Stimulated activated CD4-positive, alpha-beta T cell treated with anti-CD3 and anti-CD28 coated beads, Interleukin-2, amount 100 ng/mL, for 24 hours (primary cell): ENCODE measurements at places on chromosomes 6 and 20.

DNA sequence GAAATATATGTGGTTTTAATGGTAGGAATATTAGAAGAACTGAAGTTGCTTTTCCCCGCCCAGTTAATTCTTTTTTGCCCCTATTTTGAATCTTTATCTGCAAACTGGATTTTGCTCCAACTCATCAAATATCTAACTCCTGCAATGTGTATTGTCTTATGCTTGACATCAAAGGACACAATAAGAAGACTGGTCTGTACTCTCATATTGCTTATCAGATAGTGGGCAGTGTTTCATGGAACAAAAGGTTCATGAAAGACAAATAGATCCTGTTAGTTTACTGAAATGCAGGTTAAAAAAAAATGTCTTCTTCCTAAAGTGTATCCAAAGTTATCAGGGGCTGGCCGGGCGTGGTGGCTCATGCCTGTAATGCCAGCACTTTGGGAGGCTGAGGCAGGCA, 27.7 kb upstream of the GTF3C6 start:
- DNase-seq, result no peak

- no peak for DNase-seq
Measured at GRCh38 chr6:137728386-137729349, 138.4 kb upstream of the TNFAIP3 start.

GRCh38 chr6:152952866-152953509, 29.9 kb downstream of the FBXO5 start:
- DNase-seq, result no peak

DNA sequence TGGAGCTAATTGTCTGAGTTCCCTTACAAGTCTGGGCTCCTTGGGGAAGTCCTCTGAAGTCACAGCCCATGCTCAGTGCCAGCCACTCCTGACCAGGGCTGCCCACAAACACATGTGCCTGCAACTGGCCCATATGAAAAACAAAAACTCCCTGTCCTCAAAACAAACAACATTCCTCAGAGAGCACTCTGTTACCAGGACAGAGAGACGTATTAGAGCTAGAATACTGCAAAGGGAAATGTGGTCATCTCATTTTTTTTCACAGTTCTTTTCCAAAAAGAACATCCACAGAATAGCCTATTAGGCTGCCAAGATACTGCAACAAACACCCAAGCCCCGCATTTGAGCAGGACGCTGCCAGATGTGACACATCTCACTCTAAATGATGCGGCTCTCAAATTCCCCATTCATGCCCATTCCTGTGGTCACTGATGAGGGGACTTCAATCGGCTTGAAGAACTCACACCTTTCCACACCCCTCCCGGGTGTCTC, 71.1 kb downstream of the SLC22A23 start:
- DNase-seq, result no peak

- no peak for DNase-seq
Measured at GRCh38 chr6:100296810-100297544, 167.7 kb downstream of the SIM1 start.

DNA sequence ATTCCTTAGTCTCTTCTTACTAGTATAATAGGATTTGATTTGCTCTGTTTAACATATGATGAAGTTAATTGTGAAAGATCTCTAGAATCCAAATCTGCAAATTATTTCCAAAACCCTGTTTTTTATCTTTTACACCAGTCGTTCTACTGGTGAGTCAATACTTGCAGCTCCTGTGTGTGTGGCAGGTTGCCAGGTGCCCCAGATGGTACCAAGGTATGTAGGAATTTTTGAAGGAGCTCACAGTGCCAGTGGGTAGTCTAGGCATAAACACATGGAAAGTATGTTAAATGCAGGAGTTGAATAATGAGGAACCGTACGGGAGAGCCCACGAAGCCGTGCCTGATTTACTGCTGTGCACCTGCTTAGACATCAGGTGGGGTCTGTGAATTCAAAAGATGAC, 192.2 kb downstream of the FARS2 start:
- no peak for DNase-seq

DNA sequence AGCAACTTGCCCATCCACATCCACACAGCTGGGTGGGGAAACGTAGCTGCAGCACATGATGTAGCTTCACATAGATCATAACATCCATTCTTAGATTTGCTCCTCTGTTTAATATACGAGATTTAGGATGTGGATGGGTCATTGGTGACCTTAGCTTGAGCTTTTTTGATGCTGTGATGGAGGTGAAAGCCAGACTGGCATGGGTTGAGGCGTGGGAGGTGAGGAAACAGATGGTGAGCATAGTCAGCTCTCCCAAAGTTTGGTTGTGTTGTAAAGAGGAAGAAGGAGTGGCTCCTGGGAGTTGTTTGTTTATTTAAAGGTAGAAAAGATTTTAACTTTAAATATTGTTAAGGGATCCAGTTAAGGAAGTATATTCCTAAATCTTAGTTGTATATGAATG, 5.3 kb downstream of the ARFGEF2 start:
- no peak for DNase-seq

DNA sequence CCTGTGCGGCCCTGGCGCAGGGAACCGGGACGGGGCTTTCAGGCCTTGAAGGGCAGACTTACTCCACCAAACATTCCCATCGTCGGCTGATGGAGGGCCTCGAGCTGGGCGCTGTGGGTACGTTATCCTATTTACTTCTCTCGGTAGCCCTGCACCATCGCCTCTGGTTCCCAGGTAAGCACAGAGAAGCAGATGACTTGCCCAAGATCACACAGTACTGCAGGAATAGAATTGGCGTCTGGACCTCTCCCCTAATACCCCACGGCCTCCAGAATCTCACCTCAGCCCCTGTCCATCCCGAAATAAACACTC, 46.4 kb downstream of the PDYN start:
- DNase-seq, result no peak

DNA sequence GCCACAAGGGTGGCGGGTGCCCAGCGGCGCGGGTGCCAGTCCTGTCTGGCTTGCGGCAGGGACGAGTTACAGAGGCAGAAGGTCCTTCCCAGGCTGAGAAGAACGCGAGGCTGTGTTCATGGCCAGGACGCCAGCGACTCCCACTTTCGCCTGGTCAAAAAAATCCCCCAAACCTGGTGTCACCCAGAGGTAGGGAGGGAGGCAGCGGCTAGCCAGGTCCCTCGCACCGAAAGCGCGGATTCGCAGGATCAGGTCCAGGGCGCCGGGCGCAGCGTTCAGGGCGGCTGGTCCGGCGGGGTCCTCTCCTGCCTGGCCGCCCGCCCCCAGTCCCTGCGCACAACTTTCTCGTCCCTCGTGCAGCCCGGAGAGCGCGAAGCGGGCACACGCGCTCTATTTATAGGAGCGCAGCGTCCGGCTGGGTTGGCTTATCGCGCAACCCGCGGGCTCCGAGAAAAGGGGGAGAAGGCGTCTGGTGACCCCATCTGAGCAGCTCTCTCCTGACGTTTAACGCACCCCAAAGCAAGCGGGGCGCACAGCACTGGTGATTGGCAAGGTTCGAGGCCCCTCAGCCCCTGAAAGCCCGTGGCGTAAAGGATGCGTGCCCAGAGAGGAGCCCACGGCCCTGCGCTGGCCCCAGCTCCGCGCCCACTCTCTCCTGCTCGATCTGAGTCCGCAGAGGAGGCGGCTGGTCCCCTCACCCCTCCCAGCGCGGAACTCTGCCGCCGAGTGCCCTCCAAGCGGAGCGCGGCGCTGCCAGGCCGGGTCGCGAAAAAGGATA, 519 bp downstream of the CBLN4 start:
- DNase-seq, result no peak
